ENCODE measurements at places on chromosomes 12 and 14.

DNA sequence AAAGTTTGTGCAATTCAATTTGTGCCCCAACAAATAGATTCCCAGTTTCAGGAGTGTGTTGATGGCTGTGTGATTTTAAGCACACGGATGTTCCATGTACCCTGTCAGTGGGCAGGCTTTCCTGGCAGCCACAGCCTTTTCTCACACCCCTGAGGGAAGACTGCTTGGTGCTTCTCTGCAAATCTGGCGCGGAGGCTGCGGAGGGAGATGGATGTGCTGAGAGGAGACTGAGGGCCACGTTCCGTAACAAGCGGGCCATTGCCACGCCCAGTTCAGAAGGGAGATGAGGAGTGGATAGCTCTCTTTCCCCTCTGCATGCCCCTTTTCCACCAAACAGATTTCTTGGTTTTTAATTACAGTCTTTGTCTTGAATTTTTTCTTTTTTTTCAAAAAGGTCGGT, 89.1 kb downstream of the BEGAIN start:
- DNase-seq = no peak

DNA sequence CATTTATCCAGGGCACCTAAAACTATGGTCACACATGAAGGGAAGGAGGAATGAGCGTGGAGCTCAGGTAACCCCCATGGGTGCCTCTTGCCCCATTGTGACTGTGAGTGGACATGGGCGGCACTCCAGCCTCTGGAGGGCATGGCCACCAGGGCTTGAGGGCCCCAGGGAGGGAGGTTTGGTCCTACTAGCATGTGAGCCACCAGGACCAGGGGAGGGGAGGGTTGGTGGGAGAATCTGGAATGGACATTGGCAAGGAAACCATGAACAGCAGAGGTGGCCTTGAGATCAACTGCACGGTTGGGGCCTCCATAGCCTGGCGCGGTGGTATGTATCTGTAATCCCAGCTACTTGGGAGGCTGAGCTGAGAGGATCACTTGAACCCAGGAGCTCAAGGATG, 623.6 kb downstream of the AACS start:
- DNase-seq = no peak

GRCh38 chr14:34488528-34488927, 26.5 kb upstream of the SPTSSA start:
- no peak for DNase-seq

DNA sequence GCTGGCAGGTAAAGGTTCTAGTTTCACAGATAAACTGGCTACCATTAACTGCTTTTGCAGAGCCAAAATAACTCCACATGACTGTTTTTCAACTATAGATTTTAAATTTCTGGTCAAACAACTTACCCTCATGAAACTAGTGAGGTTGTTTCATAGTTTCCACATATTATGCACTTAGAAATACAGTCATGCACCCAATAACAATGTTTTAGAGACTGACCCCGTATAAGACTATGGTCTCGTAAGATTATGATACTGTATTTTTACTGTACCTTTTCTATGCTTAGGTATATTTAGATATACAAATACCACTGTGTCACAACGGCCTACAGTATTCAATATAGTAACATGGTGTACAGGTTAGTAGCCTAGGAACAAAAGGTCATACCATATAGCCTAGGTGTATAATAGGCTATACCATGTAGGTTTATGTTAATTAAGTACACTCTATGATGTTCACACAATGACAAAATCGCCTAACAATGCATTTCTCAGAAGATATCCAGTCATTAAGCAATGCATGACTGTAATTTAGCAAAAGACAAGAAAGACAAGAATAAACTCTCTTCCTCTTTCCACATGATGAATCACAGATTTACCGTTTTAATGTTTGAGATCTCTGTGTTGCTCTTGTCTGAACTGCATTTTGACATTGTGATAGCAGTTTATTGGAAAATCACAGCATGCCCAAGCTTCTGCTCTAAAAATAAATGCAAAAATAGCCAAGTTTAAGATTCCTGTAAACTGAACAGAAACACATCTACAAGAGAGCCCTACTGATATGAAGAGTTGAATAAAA, 17.1 kb downstream of the DICER1 start:
- no peak for DNase-seq

DNA sequence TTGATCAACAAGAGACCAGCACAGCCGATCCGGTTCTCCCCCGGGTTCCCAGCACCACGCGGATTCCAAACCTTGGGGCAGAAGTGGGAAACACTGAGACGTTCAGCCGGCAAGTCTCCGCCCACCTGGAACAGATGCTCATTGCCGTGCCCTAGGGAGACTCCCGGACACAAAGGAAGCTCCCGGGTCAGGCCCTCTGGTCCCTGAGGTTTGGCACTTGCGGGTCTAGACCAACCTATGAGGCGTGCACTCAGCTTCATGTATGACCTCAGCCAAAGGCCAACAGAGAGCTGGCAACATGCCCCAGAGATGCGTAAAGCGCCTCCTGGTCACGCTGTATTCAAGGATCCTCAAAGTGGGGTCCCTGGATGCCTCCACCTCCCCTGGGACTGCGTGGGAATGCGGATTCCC, 2.5 kb downstream of the RIMBP2 start:
- peak; percentile 16 for DNase-seq

GRCh38 chr14:75208843-75209242, 32.4 kb upstream of the TMED10 start:
- no peak for DNase-seq

GRCh38 chr12:98188650-98189077, 326.7 kb upstream of the TMPO start:
- DNase-seq = no peak
